ENCODE measurements at places on chromosomes 13 and 19.

DNA sequence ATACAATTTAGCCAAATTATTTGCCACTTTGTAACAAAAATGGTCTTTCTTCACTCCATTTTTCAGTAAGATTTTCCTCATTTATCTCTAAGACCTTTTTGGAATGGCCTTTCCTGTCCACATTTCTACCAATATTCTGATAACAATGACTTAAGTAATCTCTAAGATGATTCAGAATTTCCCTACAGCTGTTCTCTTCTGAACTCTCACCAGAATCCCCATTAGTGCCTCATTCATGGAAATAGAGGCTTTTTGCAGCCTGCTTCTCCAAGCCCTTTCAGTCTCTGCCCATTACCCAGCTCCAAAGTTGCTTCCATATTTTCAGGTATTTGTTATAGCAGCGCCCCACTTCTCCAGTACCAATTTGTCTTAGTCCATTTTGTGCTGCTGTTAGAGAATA, 867.0 kb downstream of the GPC5 start:
- no peak for DNase-seq

DNA sequence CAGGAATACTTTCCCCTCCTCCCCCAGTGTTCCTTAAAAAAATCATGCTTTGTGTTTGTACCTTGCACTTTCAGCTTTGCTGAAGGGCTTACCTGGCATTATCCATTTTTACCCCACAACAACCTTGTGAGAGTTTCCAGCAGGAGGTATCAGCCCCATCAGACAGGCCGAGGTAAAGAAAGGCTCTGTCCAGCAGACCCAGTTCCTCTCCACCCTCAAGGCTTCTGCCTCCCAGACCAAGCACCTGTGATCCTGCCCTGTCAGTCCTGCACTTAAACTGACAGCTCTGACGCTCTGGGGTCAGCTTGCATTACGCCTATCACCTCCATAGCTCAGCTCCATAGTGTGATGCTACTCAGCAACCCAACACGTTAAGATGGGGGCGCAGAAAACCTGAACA, 803.1 kb downstream of the UQCRFS1 start:
- no peak for DNase-seq

DNA sequence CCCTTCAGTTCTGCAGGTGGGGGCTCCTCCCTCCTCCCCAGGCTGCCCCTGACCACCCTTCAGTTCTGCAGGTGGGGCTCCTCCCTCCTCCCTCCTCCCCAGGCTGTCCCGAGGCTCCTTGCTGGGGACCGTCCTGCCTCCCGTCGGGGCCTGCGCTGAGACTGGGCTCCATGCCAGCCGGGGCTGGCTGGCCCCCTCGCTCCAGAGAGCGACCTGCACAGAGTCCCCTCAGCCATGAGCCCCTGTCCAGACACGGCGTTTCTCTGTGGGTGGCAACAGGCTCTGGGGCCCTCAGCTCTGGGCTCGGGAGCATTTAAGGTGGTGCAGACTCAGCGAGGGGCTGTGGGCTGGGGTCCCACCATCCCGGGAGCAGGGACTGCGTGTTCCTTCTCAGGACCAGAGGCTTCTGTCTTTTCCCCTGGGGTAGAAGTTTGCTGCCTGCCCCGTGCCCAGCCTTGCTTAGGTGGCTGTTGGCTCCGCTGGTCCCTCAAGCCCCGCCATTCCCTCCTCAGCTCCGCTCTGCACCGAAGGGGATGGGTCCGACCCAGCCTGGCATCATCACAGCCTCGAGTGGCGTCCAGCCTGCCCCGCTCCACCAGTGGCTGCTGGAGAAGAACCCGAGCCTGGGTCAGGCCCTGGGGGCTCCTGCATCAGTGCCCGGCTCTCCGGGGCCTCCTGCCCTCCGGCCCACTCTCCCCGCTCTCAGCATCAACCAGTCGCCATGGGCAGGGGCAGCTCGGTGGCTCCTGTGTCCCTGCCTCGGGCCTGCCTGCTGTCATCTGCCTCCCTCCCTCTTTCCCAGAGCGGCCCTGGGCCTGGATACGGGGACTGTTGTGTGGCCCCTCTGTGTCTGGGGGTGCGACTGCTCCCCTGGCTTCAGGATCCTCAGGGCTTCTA, 27.6 kb downstream of the CSNK1G2 start:
- no peak for DNase-seq

- DNase-seq: no peak
Observed at GRCh38 chr19:590396-590745, 690 bp downstream of the HCN2 start.
